ENCODE measurements at places on chromosomes 4 and X.

- no peak for DNase-seq
Observed at GRCh38 chr4:81806485-81806884, 334.8 kb upstream of the RASGEF1B start.

- no peak for DNase-seq
Observed at GRCh38 chr4:153451911-153452657, 14.1 kb upstream of the TMEM131L start.

- DNase-seq = no peak
Observed at GRCh38 chr4:95963456-95963855, 123.6 kb downstream of the PDHA2 start.

DNA sequence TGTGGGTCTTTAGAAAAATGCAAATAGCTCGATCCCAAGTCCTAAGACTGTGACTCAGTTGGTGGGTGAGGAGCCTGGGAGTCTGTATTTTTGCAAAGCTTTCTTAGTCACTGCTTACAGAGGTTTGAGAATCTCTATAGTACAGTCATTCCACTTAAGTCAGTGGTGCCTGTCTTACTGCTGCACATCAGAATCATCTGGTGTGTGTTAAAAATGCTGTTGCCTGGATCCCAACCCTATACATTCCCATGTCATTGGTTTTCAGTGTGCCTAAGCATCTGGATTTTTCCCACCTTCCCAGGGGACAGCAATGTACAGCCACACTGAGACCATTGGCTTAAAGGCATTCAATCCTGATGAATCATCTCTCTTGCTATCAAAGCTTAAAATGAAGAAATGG is 21.0 kb upstream of the GEMIN8 start:
- no peak for DNase-seq

DNA sequence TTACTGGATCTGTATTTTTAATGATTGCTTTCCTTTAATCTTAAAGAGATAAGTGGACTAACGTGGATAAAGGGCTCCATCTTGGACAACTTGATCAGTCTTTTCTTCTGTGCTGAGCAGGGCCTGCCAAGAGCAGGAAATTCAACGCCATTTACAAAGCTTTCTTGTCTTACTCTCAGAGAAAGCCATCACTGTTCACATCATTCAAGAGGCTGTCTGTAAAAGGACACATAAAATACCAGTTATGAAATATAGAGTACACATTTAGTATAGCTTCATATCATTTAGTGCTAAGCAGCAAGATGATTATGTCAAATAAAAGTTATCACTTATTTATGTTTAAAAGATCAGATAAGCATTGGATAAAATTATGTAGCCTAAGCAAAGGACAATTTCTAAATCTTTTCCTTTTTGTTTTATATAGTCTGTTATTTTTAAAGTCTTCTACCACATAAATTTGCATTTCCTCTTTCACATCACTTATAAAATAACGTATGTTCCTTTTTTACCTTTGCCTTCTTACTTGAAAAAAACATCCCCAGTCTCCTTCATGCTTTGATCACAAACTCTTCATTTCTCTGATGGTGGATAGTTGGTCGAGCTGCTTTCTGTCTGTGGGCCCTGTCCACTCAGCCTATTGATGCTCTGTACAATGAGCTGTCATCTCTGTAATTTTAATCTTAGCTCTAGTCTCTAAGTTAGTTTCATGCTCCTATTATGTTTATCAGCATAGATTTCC is 2.1 kb upstream of the CCNG2 start:
- no peak for DNase-seq

GRCh38 chrX:145729635-145730034 is 88.0 kb upstream of the SLITRK2 start:
- DNase-seq = no peak

DNA sequence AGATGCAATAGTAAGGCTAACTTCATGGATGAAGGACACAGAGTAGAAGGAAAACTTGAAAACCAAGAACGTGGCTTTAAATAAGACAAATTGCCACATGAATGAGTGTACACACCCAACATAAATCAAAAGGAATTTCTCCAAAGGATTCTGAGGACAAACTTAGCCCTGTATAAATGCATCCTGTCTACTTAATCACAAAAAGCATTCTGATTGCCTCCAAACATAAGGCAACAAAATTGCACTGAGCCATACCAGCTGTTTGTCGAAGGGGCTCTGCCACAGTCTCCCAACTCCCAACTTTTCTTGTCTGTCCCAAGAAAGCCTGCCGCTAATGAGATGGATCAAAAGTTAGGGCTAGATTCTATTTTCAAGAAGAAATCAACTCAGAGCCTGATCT is 194.3 kb downstream of the SOWAHB start:
- no peak for DNase-seq

DNA sequence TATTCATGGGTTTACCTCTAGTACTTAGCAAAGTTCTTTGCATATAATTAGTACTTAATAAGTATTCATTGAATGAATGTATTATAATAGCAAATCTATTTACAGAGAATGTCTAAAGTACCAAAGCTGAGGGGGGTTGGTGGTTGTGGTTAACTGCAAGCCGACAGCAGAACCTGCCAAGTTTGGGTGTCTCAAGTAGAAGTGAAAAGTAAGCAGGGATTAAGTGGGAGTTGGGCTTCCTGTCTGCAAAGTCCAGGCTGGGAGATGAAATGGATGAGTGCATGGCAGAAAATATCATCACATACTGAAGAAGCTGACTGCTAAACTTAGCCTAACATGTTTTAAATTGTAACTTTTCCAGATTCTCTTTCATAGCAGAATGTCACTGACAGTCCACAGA is 169.6 kb downstream of the CAMK2D start:
- DNase-seq = no peak

- DNase-seq = no peak
Observed at GRCh38 chr4:37951461-37952352, 8.5 kb upstream of the PTTG2 start.

DNA sequence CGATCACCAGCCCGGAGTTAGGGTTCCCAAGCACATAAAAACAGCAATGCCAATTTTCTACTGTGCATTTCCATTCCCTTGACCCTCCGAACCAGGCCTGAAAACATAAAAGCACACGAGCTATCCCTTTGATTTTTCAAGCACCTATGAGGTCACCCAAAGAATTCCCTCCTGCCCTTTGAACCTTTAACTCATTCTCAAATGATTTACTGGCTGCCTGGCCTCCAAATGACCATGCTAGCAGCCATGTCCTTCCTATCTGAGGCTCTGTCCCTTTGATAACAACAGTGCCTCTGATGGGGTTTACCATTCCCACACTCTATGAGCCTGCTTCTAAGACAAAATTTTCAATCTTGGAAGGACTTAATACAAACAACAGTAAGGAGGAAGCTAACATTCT is 15.2 kb downstream of the SHROOM4 start:
- no peak for DNase-seq

DNA sequence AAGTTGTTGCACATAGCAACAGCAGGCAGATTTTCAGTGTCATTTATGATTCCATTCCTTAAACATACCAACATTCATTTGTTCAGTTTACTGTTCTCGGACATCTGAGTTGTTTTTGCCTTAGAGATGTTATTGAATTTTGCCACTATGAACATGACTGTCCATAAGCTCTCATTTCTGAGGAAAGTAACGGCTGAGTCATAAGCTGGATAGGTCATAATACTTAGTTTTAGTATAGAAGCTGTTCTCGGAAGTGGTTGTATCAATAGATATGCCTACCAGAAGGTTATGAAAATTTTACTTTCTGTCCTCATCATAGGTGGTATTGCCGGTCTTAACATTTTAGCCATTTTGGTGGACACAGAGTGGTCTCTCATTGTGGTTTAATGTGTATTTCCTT is 157.1 kb upstream of the CLNK start:
- DNase-seq = no peak

- DNase-seq = no peak
Observed at GRCh38 chr4:19329077-19329476, 922.6 kb upstream of the SLIT2 start.

DNA sequence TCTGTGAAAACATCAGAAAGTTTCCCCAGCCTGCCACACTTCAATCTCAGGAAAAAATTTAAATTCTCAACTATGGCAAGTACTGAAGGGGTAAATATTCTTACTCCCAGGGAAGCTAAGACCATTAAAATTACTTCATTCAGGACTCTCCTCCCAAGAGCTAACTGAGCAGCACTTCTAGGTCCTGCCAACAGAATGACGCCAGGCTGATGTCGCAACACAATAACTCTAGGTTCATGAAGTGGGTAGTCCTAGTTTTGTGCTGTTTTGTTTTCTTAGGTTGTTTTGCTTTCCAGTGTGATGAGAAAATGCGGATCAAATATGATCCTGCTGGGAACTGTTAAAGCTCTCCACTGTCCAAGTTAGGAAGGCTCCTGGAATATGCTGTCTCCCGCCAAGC is 180.0 kb downstream of the NKX6-1 start:
- no peak for DNase-seq

GRCh38 chrX:76971393-76972376 is 475.5 kb upstream of the FGF16 start:
- no peak for DNase-seq

GRCh38 chr4:100113096-100113495 is 77.2 kb downstream of the DDIT4L start:
- DNase-seq = no peak

- no peak for DNase-seq
Observed at GRCh38 chrX:85941275-85941674, 106.1 kb downstream of the CHM start.

DNA sequence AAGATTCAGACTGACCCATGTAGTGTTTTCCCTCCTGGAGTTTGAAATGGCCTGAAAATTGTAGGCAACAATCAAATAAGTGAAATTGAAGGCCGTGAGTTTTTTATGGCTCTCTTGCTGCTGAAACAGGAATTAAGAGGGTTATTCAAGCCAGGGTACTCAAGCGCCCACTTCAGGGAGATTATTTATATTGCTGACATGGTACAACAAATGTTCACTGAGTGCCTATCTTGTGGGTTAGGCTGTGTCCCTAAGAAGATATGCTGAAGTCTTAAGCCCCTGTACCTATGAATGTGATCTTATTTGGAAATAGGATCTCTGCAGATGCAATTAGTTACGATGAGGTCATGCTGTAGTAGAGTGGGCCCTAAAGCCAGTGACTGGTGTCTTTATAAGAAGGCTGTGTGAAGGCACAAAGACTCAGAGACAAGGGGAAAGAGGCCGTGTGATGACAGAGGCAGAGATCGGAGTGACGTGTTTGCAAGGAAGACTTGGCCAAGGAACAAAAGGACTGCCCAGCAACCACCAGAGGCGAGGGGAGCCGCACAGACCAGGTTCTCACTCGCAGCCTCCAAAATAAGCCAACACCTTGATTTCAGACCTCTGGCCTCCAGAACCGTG is 72.9 kb downstream of the MED28 start:
- DNase-seq = no peak

GRCh38 chr4:163694385-163694784 is 199.9 kb downstream of the TMA16 start:
- no peak for DNase-seq

DNA sequence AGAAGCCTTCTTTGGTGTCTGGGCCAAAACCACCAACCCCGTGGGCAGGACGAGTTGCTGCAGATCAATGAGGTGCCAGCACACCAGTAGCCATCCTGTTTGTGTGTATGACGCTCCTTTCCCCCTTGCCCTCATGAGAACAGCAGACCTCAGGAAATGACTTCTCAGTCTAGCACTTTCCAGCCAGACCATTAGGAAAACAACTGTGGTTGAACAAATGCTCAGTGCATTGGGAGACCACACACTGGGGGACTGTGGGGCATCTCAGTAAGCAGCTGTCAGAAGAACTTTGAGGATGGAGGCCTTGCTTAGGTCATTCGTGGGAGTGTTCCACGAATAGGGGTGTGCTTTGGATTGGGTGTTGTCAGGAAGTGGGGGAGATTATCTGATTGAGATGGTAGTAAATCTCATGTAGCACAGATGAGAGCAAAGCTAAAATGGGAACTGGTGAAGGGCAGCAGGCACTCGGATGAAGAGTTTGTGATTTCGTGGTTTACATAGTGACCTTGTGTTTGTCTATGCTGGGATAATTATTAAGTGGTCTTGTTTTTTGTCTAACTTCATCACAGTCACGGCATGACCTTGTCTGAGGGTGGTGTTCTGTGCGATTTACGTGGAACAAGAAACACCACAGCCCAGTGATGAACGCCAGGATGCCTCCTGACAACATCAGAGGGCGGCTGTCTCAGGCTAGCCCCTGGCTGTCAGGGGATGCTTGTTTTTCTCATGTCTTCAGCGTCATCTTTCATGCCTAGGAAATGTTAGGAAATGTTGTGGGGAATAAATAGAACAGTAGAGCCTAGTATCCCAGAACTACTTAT is 70.1 kb downstream of the USP46 start:
- no peak for DNase-seq

GRCh38 chrX:108601276-108601675 is 135.1 kb downstream of the IRS4 start:
- DNase-seq = no peak

DNA sequence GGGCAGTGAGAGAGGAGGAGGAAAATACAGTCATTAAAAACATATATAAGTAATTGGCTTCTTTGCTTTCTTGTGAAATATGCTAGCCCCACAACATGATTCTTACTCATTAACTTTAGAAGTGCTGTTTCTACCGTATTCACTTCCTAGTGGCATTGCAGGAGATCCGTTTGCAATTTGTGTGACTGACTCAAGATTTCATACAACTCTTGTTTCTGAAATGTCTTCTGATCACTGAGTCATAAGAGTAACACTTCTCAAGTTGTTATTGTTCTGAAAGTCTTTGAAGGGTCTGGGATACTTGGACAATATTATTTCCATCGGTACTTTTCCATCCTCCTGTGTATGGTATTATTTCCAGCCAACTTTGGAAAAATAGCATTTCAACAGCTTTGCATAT is 310.8 kb downstream of the PACRGL start:
- no peak for DNase-seq

- DNase-seq = no peak
Observed at GRCh38 chr4:143358923-143359643, 22.4 kb downstream of the GAB1 start.

DNA sequence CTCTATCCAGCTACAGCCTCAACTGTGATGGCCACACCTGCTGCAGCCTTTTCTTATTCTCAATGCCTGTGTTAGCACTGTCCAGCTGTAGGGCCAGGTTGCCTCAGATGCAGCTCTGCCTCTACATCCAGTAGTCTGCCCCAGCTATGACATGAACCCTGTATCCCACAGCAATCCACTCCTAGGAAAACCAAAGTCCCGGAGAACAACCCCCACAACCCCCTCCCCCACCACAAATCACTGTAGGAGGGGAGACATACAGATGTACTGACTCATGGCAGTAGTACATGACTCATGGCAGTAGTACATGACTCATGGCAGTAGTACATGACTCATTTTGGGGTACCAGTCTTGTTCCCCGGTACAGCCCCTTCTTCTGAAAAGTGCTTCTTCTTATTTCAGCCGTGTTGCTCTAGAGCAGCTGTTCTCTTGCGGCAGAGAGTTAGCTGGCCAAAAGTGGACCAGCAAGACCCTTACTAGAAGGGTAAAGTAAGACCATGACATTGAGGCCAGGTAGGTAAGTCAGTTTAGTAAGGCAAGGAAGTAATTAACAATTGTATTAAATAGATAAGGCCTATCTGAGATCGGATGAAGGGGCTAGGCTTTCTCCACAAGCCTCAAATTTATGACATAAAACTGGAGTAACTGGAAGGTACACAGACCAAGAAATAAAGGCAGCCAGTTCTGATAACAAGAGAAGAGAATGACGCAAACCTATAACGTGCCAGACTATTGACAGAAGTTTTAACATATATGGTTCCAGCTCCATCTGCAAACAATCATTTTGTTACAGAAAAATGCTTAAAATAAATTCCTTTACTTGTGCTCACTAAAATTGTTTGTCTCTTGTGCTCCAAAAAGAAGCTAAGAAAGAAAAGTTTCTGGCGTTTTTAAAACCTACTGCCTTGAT is 221.4 kb downstream of the TACR3 start:
- DNase-seq = no peak

- no peak for DNase-seq
Observed at GRCh38 chr4:136784326-136784725, 748.0 kb downstream of the PCDH18 start.

GRCh38 chr4:154208424-154208823 is 283.2 kb downstream of the DCHS2 start:
- no peak for DNase-seq
